Kasumi-1 (cell line): ENCODE measurements at places on chromosomes 7 and 10.

- DNase-seq, result no peak
These were observed 78.6 kb downstream of the FAM53B start for GRCh38 chr10:124665558-124665957.

DNA sequence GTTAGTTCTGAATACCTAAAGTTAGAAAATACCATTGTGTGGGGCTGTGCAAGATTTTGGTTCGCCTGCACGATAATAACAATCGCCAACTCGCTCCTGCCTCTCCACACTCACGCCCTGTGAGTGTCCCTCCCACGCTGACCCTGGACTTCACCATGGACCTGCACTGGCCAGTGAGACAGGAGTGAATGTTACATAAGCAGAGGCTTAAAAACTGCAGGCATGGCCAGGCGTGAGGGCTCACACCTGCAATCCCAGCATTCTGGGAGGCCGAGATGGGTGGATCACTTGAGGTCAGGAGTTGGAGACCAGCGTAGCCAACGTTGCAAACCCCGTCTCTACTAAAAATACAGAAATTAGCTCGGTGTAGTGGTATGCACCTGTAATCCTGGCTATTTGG lies 68.4 kb downstream of the TCERG1L start:
- DNase-seq, result no peak

- peak; percentile 55 for DNase-seq
These were observed 33.9 kb upstream of the SLC29A3 start for GRCh38 chr10:71285180-71285545.

DNA sequence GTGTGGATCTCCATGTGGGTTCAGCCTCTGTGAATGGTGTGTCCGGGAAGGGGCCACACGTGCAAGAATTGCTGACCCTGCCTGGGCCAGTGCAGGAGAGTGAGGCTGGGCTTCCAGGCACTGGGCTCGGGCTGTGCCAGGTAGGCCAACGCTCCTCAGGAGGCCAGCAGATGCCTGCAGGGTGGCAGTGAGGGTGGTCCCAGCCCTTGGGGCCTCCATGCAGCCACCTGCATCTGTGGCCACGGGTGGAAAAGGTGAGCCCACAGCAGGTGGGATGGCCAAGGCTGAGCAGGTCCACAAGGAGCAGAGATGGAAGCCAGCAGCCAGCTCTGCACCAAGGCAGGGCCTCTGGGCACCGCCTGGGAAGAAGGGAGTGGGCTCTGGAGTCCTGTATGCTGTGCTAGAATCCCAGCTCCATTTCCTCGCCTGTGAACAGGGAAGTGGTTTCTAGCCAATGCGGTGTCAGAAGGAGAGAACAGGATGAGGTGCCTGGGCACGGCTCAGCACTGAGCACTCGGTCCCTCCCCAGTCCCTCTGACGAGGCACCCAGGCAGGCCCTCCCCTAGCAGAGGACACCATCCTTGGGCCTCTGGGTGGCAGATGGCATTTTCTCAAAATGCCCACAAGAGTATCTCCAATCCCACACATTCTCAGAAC lies 31.1 kb upstream of the RET start:
- DNase-seq, result peak; percentile 37

- DNase-seq, result no peak
These were observed 134.8 kb downstream of the CFAP58 start for GRCh38 chr10:104488439-104488832.

DNA sequence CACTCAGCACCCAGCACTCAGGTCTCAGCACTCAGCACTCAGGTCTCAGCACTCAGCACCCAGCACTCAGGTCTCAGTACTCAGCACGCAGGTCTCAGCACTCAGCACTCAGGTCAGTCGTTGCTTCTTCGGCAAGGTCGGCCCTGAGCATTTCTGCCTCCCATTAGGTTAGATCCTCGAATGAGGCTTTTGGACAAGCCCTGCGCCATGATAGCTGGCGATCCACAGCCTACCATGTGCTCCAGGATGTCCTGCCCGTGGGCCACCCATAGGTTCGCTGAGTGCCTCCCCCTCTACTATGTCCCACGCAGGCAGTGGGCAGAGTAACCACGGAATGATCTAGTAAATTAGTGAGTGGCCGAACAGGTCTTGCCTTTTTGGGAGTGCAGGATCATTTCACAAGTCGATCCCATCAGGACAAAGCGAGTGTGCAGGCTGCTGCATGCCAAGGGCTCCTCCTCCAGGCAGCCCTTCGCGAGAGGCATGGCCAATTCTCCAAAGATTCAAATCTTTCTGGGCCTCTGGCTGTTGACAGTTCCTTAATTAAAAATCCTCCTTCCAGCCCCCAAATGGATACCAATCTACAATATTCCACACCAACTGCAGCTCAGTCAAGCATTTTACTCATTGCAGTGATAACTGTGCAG lies 206.3 kb downstream of the ADARB2 start:
- DNase-seq, result no peak

DNA sequence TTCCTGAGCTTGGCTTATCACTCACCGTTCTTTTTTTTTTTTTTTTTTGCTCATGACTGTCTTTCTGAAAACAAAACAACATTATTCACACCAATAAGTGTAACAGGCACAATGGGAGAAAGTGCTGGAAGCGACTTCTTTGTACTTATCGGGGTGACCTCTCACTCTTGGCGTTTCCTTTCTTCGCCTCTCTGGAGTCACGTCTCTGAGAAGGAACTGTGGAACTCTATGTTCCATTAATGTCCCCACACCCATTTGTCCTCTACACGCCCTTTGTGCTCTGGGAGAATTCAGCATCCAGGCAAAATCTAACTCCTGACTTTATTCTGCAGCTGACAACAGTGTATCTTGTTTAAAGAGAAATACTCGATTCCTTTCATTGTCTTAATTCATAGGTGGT lies 70.8 kb upstream of the FAM204A start:
- no peak for DNase-seq

GRCh38 chr7:102434039-102434486 lies 688 bp downstream of the ORAI2 start:
- DNase-seq, result no peak

- DNase-seq, result no peak
These were observed 229.3 kb downstream of the MAD1L1 start for GRCh38 chr7:2003451-2003930.

DNA sequence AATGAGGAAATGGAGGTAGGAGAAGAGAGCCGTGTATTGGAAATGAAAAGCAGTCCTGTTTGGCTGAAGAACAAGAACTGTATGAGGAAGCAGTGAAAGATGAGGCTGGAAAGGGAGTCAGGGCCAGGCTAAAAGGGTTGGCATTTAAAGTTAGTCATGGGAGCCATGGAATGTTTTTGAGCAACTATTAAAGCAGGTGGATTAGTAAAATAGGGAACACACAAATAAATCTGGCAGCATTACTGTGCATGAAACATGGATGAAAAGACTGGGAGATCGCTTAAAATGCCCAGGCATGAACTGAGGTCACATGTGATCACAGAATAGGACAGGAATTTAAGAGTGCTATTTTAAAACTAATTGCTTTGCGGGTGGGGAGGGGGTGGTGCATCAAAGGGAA lies 1.4 kb upstream of the IFRD1 start:
- DNase-seq, result no peak

GRCh38 chr10:61189912-61190311 lies 245.9 kb upstream of the RHOBTB1 start:
- DNase-seq, result no peak

DNA sequence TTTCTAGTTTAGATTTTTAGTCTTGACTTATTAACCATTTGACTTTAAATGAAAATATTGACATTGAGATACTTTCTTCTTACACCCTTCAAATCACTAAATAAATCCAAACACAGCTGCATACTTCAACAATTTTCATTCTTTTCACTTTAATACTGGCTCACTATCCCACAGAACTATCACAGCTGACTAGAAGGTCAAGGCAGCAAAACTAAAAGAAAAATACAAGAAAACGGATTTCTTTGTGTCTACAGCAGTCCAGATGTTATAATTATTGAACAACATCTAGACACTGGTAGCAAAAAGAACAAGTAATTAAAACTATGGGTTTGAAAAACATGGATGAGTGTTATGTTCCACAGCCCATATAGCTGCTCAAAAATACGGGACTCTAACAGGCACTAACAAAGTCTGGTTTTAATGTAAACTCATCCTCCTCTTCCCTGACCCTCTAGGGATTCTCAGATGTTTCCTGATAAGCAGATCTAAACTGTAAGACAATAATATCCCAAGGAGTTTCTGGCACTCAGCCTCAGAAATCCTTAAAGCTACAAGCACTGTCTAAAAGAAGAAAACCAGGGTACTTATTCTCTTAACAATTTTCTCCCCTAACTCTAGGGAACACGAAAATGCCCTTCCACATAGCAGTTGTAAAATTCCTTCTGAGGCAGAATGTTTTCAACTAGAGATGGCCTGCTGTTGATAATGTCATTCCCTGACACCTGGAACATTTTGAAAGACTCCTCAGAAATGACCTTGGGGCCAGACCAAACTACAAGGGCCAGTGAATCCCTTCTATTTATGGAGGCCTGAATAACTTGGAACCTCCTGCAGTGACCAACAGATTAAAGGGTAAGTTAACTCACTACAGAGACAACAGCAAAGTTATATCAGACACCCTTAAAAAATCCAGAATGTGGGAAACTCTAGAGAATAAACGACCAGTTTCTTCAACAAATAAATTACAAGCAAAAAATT lies 12.8 kb downstream of the DNMBP start:
- DNase-seq, result no peak

GRCh38 chr7:84339306-84339705 lies 144.7 kb upstream of the SEMA3A start:
- no peak for DNase-seq

DNA sequence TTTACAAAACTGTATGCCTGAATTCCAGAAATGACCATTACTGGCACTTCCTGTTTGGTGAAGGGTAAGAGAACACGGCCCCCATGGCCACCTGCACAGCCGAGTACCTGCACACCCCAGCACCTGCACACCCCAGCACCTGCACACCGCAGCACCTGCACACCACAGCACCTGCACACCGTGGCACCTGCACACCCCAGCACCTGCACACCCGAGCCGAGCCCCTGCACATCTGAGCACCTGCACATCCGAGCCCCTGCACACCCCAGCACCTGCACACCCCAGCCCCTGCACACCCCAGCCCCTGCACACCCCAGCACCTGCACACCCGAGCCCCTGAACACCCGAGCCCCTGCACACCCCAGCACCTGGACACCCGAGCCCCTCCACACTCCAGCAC lies 243.5 kb downstream of the DNAJB6 start:
- DNase-seq, result no peak

DNA sequence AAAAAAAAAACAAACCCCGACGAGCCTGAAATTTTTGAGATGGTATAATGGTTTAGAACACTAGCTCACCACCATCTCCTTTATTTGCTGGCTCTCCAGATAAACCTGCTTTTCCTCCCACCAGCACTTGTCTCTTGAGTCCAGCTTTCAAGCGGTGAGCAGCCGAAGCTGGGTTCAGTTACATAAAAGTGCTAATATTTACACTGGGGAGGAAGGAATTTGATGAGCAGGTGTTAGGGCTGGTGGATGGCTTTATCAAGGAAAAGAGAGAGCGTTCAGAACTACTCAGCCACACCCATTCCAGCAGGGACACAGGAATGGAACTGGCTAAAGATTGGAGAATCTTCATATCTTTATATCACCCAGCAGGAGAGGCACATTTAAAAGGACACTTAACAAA lies 6.6 kb upstream of the CALML3 start:
- DNase-seq, result no peak

DNA sequence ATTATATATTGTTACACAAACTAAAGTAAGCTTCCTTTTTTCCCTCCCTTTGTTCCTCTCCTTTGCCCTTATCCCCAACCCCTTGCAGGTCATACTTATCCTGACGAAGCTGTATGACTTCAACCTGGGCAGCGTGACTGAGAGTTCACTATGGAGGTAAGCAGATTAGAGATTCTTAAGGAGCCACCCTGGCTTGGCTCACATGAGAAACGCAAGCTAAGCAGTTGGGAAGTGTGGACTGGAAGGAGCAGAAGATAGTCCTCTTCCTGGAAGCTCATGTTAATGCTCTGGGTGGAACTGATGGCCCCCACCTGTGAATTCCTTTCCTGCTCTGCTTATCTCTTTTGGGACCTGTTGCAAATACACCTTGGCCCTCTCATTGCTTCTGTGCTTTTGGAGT lies 201.6 kb downstream of the SORCS3 start:
- no peak for DNase-seq

- DNase-seq, result no peak
These were observed 232.5 kb upstream of the YAE1 start for GRCh38 chr7:39333701-39334100.

DNA sequence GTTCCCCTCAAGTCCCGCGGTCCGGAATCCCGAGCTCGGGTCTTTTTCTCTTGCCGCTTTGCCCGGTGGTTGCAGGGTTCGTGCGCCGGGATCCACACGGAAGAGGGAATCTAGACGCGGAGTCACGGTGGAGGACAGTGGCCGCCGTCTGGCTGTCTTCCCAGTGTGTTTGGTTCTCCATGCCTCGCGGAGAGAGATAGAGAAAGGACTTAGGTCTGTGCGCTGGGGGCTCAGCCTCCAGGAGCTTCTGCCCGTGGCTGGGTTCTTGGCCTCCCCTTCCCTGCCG lies 1.6 kb downstream of the FFAR4 start:
- no peak for DNase-seq

DNA sequence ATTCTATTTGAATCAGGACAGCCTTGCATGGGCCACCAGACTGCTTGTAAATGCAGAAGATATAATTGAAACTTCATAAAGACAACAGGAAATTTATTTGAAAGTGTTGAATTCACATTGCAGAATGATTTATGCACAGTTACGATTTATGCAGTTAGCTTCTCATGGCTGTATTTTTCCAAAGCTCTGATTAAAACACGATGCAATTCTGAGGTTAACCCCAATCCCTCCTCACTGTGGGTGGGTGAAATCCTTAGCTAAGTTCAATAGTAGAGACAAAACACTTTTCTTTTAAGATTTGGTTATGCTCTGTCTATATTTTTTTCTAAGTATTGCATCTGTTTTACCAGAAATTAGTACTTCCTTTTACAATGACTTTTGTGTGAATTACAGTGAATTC lies 728.8 kb upstream of the IGFBP3 start:
- DNase-seq, result no peak

DNA sequence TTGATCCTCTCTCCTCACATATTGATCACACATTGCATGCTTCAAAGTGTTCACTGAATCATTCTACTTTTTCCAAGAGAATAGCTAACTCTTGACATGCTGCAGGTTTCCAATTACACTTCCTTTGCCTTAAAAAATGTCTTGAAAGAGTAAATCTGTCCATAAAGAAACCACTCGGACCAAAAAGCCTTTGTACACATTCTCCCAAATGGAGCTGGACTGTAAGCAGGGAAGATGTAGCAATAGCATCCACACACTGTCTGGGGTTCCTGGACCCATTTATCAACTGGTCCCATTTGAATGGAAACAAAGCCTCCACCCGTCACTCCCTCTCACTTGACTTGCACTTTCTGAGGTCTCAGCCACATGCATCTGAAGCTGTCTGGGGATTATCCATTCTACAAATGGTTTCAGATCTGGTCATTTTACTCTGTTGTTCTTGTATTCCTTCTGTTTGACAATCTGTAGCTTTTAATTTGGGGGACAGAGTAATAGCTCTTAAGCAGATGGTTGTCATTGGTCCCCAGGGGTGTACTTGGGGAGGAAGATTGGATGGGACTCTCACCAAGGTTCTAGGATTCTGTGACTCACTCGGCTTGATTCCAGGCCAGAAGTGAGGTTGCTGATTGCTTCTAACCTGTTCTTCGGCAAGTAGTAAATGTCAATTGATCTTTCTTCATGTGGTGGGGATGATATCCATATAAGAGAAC lies 203.5 kb downstream of the HIBADH start:
- no peak for DNase-seq
